ENCODE measurements at places on chromosomes 1 and 21.

DNA sequence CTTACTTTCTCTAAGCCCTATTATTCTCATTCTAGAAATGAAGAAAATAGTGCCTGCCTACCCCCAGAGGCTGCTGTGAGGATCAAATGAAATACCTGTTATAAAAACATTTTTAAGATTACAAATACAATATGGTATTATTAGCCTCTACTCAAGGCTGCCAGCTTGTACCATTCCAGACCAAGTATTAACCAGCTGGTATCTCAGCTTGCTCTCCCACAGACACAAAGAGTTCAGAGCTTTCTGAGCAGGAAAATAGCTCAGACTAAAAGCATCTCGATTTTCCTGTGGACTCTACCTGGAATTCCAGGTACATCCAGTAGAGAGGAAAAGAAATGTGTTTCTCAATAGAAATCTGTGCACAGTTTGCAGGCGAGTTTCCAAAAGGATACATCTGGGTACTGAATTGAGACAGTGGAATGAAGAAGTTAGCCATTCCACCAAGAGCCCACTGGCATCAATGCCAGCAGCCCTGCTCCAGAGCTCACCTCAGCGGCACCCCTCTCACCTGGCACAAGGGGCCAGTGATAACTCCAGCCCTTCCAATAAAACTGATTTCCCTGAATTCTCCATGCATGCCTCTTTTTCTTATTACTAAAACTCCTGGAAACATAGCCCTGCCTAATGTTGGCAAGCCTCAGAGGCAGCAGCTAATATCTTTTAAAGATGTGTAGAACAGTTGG lies 31.0 kb downstream of the TGFBR3 start:
- no peak for DNase-seq

DNA sequence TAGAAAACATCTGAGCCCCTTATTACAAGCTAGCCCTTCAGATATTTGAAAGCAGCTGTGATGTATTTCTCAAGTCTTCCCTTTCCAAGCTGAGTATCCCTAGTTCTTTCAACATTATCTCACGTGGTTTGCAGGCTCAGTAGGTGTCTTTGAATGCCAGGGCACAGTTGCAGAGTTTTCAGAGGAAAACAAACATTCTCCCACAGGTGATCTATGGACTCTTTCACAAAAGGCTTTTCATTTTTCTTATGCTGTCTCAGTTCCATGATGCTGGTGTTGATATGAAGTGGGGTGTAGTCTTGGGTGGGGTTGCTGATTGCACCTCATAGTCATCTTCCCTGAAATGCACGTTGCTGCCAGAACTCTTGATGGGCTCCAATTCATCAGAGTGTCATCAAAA lies 17.3 kb downstream of the CACNA1E start:
- DNase-seq = no peak

- no peak for DNase-seq
These were observed 1326.3 kb downstream of the BRINP3 start for GRCh38 chr1:189151361-189151760.

DNA sequence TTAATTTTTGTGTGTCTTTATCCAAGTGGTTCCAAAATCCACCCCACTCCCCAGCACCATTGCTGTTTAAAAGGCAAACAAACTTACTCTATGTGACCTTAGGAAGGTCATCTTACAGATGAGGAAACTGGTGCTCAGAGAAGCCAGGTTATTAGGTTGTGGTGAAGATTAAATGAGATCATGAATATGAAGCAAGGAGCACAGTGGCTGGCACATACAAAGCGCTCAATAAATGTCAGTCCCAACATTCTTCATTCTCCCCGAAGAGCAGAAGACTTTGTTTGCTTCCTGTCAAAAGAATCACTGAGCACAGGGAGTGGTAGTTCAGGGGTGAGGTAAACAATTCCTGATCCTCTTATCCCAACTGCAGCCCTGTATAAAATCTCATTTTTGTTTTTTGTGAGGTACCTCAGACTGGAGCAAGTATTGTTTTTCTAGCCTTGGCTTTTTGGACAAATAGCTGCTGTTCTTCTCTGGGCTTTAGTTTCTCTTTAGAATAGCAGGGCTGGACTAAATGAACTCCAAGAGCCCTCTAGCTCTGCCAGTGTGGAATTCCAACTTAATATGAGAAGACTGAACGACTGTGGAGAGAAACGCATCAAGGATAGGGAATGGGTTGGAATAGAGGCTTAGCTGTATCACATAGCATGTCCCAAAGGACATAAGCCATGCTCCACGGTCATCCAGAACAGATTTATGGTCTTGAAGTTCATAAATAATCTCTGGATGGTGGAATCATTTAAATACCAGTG lies 455.3 kb upstream of the USP24 start:
- DNase-seq = no peak

DNA sequence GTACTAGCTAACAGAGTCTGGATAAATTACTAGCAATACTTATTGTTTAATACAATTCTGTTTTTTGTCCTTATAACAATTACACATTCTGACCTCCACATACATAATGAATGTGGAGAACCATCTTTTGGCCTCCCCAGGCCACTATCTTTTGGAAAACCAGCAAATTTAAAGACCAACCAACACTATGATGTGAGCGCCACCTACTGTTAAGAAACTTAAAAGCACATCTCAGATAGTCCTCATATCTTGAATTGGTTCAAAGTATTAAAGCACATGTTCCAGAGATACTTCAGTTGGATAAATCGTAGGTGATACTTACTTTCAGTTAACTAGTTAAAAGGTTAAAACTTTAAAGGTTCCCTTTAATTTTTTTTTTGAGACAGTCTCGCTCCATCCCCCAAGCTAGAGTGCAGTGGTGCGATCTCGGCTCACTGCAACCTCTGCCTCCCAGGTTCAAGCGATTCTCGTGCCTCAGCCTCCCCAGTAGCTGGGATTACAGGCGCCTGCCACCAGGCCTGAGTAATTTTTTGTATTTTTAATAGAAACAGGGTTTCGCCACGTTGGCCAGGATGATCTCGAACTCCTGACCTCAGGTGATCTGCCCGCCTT lies 29.3 kb upstream of the USP1 start:
- DNase-seq = no peak

- DNase-seq = no peak
These were observed 162.4 kb downstream of the TPR start for GRCh38 chr1:186212568-186213224.

- no peak for DNase-seq
These were observed 48.5 kb upstream of the OLIG2 start for GRCh38 chr21:32977216-32977615.

- DNase-seq = no peak
These were observed 89.2 kb downstream of the ADARB1 start for GRCh38 chr21:45163413-45164123.

GRCh38 chr1:151837884-151838221 lies 1.8 kb downstream of the C2CD4D start:
- DNase-seq = no peak

DNA sequence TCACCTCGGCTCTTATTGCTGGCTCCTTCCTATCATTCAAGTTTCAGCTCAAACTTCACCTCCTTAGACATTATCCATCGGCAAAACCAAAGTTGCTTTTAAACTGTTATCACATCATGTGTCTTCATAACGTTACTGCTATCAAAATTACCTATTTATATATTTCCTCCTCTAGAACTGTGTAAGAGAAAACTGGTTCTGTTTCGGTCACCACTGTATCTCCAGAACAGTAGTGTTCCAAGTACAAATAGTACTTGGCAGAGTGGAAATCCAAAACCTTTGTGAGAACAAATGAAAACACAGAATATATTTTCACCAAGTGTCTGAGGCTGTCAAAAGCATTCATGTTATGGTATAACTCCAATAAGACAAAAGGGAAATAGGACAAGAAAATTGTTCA lies 9.1 kb downstream of the ZRANB2 start:
- DNase-seq = no peak

GRCh38 chr1:164608651-164609057 lies 49.7 kb downstream of the PBX1 start:
- DNase-seq = no peak

DNA sequence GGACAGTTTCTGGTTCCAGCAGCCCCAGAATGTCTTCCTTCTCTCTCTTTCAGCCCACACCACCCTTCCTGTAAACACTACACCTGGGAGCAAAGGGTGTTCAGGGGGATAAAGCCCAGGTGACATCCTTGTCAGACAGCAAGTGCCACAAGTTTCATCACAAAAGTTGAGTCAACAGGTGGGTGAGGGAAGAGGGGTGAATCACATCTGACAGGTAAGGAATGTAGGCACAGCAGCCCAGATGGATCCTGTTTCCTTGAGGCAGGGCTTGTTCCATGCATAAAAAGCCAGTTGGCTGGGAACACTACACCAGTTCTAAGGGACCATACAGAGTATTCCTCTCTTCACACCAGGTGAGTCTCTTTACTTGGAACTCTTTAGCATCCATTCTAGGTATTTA lies at the start of gene SPRR1B:
TSS of gene SPRR1B (plus strand) at position 309 of the 400 bp plus-strand sequence. CDS start 1,143 bp downstream, outside the sequence.
- DNase-seq = no peak

GRCh38 chr1:39189592-39190041 lies 14.9 kb upstream of the MACF1 start:
- DNase-seq = no peak

Measured in activated CD4-positive, alpha-beta T cell treated with anti-CD3 and anti-CD28 coated beads, Interleukin-2, amount 50 U/mL, for 4 hours (primary cell).